ENCODE measurements at places on chromosomes 3 and 15.

DNA sequence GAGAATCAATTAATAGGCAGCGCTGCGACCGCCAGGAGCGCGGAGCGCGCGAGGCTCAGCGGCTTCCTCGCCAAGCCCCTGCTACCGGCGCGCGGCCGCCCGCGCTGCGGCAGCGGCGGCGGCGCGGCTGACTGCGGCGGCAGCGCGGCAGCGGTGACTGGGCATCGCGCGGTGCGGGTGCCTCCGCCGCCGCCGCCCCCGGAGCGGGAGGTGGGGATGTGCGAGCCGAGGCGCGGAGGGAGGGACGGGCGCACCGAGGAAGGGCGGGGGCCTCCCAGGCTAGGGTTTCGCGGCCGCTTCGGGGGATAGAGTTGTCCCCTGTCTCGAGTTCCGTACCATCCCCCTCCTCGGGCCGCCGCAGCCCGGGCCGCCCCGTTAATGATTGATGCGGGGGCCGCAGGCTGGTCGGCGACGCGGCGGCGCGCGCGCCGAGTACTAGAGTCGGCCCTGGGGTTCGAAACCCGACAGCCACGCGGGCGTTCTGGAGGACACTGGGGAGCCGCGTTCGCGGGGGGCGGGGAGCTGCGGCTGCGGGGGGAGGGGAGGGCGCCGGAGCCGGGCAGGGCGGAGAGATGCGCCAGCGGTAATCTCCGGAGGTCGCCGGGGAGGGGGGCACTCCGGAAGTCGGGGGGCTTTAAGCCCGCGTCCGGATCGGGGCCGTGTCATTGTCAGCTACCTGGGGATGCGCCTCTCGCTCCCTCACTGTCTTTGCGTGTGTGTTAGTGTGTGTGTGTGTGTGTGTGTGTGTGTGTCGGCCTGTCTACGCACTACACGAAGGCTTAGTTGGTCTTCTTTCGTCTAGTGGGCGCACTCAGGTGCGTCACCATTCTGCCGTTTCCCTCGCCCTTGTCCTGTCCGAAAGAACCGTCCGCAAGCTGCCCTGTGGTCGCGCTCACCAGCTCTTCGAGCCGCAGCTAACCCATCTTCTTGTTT is at the start of gene PAQR9:
Gene PAQR9 (minus strand): TSS at position 159 of the 933 bp plus-strand sequence. CDS start 338 bp downstream, outside the sequence.
- DNase-seq = peak; percentile 31

DNA sequence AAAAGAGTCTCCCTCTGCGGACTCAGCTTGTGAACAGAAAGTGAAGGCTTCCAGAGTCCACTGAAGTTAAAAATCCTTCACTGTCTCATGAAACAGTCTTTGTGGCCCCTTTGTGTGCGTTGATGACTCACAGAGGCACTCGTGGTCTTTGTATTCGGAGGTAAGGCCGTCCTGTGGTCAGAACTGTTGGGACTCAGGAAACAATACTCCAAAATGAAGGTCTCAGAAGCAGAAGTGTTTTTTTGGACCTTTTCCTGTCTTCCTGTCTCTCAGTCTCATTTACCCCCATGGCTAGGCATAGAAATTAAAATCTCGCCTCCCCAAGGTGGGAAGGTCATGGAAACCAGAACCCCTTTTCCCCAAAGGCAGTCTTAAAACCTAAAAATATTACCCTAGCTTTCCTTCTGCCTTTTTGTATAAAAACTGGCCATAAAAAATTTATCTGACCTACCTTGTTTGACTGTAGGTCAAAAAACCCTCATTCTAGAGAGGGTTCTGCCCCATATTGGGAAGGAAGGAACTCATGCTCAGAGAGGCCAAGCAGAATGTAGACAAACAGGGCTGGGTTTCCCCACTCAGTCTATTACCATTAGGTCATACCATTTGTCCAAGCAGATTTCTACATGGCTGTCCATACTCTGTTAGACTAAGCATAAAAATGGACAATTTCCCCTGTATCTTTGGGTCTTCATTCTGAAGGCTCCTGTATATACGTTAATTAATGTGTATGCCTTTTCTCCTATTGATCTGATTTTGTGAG is 19.1 kb upstream of the EPB42 start:
- DNase-seq = no peak

DNA sequence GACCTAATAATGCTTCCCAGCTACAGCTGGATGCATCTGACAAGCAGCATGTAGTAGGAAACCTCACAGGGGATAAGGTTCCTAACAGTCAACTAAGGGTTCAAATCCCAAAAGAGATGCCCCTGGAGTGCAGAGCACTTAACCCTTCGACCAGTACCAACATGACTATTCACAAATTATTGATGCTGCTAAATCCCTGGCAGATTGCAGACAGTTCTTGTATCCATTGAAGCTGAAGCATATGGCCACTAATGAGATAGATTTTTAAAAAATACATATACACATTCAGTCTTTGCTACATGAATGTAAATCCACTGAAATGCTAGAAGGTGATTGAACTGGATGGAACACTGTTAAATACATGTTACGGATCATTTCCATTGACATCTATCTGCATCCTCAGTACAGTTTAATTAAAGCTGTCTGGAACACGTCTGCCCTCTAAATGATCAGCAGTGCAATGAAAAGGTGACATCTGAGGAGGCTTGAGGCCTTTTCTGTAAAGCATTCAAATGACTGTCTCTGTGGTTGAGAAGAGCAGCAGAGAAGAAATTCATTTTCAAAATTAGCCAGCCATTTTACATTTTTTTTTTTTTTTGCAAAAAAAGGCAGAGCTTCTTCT is 19.5 kb upstream of the NANOGP8 start:
- no peak for DNase-seq

DNA sequence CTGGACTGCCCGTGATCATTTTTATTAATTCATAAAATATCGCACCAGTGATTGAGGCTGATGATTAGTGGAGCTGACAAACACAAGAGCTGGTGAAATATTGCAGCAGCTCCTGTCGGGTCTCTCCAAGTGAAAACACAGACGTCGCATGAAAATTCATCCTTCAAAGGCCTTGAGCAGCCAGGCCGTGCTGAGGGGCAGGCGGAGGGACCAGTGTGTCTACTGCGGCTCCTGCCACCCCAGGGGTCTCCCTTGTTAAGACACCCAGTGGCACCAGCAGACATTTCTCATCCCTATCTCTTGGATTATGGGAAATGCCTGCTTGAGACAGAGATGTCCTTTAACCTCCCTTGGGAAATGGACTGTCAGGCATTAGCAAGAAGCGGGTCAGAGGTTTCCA is 289.4 kb upstream of the TLE3 start:
- no peak for DNase-seq

- no peak for DNase-seq
Measured at GRCh38 chr3:2774481-2775249, 335.5 kb downstream of the IL5RA start.

DNA sequence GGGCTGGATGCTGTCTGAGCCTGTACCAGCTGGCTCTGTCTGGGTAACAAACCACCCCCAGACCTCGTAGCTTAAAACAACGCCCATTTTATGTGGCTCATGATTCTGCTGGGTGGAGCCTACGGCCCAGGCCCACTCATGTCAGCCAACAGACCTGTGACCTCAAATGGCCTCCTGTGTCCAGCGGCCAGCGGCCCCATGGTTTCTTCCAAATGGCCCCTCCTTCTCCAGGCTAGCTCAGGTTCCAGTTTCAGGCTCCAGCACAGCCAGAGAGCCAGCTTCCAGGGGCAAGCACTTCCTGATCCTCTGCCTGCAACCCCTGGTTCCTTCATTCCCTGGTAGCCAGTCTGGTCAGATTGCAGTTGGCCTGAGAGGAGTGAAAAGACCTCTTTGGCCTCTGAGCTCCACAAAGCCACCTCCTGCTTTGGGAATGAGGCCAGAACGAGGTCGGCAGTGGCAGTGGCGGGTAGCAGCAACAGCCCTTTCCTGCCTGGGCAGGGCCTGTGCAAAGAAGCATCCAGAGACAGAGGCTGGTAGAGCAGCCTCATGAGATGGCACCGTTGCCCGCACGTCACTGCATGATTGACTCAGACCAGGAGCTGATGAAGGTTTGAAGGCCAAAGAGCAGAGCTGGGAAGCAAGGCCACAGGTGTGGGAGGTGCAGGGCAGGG is 21.0 kb upstream of the PLXNA1 start:
- peak; percentile 21 for DNase-seq
